ENCODE measurements at places on chromosomes 2 and 18. TPM values are rescaled to one million over a fixed set of nuclear protein-coding genes. Genes with fewer than 3 reads are reported as not detected.

The PPP1R1C gene
- total RNA-seq: 0.29 TPM

The CIB4 gene
- not detected for total RNA-seq

The ASIC4 gene
- total RNA-seq: under 0.01 TPM

The PKP4 gene
- 47.4 TPM for total RNA-seq

The MEP1B gene
- not detected for total RNA-seq

The CXCR1 gene
- total RNA-seq: not detected

The RAB10 gene
- 128 TPM for total RNA-seq

The DSG4 gene
- not detected for total RNA-seq

The CGREF1 gene
- total RNA-seq: 6.8 TPM

The ATG9A gene
- total RNA-seq: 56.0 TPM

The MAL gene
- total RNA-seq: not detected

DNA sequence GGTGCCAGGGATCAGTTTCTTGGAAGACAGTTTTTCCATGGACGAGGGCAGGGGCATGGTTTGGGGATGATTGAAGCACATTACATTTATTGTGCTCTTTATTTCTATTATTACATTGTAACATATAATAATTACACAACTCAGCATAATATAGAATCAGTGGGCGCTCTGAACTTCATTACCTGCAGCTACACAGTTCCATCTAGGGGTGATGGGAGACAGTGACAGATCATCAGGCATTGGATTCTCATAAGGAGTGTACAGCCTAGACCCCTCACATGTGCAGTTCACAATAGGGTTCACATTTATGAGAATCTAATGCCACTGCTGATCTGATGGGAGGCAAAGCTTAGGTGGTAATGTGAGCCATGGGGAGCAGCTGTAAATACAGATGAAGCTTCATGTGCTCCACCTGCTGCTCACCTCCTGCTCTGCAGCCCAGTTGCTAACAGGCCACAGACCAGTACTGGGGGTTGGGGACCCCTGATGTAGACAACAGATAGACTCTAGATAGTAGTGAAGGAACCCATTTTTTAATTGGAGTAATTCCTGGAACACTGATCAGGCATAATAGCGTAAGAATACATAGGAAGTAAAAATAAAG lies 41.5 kb upstream of the MC4R start:
- no peak for DNase-seq

- no peak for DNase-seq
Observed at GRCh38 chr2:237348281-237348865, 65.6 kb downstream of the COL6A3 start.

DNA sequence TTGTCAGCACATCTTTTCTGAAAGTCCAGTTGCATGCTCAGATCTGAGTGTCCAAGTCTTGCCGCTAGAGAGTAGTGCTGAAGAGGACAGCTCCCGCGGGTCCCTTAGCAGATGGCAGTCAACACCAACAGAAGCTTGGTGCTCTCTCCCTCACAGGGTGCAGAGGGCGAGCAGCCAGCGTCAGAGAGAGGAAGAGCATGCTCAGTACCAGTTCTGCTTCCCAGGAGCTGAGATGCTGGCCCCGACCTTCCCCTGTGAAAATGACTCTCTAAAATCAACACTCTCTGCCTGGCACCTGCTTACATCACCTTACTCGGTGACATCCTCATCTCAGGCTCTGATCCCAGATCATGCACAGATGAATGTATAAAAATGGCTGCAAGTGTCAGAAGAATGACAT lies 86.0 kb upstream of the TWIST2 start:
- no peak for DNase-seq

- DNase-seq: peak; percentile 92
Observed at GRCh38 chr2:101388232-101388631, 929 bp upstream of the CREG2 start.

DNA sequence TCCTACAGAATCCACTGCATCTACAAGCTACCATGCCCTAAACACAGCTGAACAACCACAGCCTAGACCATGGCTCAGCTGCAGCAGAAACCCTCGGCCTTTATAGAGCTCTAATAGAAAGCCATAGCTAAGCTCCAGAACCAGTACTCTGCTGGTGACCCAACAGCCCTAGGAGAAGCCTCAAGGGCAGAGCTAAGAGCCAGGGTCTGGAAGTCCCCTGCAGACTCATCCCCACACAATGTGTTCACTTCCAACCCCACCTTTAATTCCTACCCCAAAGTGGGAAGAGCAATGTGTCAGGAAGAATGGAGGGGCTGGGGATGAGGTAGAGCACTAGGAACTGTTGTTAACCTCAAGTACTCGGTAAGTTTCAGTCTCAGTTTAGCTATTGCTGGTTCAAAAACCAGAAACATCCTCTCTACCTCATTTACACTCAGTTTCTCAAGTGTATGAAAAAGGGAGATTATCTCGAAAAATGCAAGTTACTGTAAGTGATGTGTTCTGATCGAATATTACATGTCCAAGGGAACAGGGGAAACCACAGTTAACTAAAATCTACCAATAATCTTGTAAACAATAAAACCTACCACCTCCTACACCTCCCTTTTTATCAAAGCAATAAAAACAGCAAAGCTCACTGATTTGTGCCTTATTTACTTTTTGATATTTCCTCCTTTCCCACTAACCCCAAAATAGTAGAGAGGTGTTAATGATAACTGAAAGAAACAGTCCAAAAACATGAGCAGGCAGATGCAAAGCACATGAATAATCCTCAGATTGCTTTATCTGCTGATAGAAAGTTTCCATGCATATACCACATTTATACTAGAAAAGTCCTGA lies 36.2 kb downstream of the THADA start:
- no peak for DNase-seq

DNA sequence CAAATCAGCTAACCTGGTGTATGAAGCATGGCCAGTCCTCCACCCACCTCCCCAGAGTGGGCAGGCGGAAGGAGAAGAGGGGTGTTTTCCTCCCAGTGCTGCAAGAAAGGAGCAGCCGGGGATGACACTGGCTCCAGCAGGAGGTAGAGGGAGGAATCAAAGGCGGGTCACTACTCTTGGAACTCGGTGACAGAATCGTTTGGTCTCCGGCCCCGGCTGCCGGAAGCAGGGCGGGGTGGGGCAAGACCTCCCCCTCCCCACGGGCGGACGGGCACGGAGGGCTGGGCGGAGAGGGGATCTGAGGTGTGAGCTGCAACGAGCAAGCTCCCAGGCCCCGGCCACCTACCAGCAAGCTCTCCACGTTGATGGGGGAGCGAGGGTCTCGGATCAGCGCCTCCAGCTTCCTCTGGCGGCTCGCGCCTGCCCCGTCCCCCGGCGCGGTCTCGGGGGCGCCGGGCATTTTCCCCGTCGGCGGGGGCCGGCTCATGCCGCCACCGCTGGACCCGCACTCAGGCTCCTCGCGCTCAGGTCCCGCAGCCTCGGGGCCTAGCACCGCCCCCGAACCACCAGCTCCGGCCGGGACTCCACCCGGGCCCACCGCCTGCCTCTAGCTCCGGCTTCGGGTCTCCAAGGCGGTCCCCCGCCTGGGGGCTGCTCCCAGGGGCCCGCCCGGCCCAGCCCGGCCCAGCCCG lies 640 bp downstream of the ROCK2 start:
- DNase-seq: peak; percentile 80

DNA sequence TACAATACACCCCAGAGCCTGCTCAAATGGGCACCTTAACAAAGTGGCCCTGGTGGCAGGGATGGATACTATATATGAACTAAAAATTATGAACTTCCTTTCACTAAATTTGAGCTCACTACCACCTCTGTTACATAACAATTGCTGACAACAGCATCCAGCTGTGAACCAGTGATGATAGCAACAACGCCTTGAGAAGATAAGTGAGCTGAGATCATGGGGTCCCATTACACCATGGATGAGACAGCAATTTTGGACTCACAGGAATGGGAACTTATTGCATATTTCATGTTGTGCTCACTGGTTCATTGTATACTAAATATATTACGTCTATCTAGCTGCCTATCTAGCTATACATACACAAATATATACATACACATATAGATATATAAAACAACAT lies 16.9 kb upstream of the ALMS1 start:
- no peak for DNase-seq

DNA sequence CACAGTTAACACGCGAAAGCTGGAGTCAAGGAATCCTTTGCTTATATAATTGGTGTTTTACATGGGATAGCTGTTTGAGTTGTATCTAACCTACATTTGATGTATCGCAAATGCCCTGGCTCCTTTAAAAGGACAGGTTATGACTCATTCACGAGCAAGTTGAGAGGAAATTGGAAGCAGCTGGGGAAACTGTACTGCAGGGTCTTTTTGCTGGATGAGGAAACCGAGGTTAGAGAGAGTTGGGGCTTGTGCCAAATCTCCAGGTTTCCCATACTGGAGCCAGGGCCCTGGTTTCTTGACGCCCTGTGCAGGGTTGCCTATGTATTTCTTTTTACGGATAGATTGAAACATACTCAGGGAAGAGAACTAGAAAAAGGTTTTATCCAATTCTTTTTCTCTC lies 60.0 kb upstream of the SPTBN1 start:
- DNase-seq: no peak

DNA sequence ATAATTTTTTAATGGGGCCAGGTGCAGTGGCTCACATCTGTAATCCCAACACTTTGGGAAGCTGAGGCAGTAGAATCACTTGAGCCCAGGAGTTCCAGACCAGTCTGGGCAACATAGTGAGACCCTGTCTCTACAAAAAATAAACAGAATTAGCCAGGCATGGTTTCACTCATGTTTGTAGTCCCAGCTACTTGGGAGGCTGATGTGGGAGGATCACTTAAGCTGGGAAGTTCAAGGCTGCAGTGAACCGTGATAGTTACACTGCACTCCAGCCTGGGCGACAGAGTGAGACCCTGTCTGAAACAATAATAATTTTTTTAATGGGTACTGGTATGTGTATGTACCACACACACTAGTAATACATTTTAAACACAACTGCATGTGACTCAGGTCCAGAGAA lies 2.4 kb downstream of the ARL6IP6 start:
- DNase-seq: no peak

- no peak for DNase-seq
Observed at GRCh38 chr2:15712551-15713342, 121.1 kb downstream of the DDX1 start.

- DNase-seq: no peak
Observed at GRCh38 chr2:68412127-68412819, 47.2 kb downstream of the PLEK start.

GRCh38 chr2:239303711-239304532 lies 96.9 kb downstream of the HDAC4 start:
- peak; percentile 14 for DNase-seq

- no peak for DNase-seq
Observed at GRCh38 chr2:12334412-12334966, 382.2 kb upstream of the TRIB2 start.

DNA sequence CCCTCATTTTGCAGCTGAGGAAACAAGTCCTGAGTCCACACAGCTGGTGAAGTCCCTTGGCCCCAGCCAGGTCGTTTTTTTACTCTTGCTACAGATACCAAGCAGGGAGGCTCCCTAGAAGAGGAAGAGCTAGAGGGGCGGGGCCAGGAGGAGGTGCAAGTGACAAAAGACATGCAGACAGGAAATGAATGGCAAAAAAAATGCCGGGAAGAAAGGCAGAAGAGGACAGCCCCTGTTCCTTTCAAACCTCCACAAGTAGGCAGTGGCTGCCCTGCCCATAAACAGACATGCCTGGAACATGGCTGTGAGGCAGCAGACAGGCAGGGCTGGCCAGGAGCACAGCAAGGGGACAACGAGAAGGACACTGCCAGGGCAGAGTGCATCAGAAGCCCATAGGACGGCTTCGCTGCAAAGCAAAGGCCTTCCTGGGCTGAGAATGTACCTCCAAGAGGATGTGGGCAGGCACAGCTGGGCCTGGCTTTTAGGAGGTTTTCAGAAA lies 108.7 kb downstream of the ZBTB7C start:
- no peak for DNase-seq

DNA sequence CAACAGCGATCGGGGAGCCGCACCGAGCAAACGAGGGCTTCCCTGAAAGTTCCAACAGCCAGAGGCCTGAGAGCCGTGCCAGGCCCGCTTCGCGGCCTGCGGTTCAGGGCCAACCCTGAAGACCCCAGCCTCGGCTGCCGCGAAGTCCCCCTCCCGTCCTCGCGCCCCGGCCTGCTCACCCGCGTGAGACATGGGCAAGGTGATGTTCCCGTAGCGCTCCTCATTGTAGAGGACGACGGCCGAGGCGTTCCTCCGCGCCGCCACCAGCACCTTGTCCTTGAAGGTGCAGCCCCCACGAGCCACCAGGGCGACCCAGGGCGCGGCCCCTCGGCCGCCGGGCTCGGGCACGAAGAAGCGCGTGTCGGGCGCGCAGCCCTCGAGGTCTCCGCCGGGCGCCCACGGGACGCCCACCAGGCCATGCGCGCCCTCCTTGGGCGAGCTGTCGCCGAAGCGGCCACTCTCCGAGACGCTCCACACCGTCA lies 510 bp downstream of the RNF149 start:
- no peak for DNase-seq

DNA sequence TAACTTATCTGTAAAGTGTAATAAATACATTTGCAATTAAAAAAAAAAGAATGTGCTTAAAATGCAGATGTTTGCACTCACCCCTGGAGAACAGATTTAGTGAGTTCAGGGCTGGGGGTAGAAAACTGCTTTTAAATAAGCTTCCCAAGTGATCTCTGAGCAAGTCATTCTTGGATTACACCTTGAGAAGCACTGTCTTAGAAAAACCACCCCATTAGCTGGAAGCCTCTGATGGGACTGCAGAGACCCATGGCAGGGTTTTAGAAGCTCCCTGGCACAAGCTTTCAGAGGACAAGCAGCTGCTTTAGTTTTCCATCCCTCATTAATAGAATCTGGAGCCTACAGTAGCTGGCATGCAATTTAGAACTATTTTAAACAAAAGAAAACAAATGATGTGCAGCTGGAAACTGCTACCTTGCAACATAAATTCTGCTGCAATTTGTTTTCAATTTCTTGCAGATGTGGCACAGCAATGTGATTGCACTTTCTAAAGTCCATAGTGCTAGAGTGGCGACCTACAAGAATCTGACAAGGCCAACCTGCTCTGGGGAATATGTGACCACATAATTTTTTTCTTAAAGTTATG lies 141.5 kb downstream of the CDC42EP3 start:
- no peak for DNase-seq

GRCh38 chr2:136207030-136207623 lies 89.2 kb upstream of the CXCR4 start:
- no peak for DNase-seq

GRCh38 chr18:67402543-67402942 lies 114.0 kb downstream of the DSEL start:
- DNase-seq: peak; percentile 46

DNA sequence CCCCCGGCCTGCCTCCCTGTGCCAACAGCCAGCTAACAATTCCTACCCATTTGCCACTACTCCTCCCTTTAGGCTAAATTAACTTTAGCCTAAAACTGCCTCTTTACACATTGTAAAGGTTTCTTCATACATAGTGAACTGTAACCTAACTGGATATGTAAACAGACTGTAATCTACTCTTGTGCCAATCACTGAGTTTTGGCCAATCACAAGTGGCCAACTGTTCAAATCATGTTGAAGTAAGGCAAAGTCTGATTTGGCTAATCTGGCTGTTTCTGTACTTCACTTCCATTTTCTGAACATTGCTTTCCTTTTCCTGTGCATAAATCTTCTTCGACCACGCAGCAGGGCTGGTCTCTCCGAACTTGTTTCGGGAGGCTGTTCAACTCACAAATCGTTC lies 103.6 kb upstream of the LYPD6 start:
- DNase-seq: no peak

Measured in osteoblast (primary cell).